ENCODE measurements at places on chromosomes 16 and 17.

GRCh38 chr16:71672125-71672524 is 46.1 kb downstream of the MARVELD3 start:
- DNase-seq, result no peak

GRCh38 chr16:26120729-26121128 is 429.0 kb downstream of the HS3ST4 start:
- no peak for DNase-seq

GRCh38 chr17:64281962-64282752 is 19.1 kb upstream of the TEX2 start:
- no peak for DNase-seq

DNA sequence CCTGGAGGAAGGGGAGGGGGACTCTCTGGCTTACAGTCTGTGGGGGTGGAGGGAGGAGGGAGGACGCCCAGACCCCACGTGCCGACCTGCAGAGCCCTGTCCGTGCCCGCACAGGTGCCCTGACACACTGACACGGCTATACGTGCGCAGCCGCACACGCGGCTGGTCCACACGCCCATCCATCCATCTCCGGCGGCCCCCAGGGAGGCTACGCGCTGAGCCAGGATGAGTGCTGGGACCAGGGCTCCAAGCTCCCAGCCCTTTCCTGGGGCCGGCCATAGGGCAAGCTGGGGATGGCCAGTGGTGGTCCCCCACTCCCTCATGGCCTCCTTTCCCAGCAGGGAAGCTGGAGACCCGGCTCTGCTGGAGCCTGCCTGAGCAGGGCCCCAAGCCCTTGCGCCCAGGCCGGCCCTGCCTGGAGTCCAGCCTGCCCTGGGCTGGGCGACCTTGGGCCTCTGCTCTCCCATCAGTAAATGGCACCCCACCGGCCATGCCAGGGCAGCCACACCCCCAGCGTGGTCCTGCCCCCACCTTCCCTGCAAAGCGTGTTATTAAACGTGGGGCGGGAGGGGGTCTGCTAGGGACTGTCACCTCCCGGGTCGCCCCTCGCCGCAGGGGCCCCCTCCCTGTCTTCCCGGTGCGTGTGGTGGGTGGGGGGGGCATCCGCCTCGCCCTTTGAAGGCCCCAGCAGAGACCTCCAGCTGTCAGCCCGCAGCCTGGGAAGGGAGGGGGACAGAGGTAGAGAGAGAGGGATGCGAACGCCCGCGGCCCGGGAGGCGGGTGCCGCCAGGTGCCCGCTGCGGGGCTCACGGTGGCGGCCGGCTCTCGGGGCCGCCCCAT is 863 bp downstream of the CASKIN1 start:
- DNase-seq, result no peak

DNA sequence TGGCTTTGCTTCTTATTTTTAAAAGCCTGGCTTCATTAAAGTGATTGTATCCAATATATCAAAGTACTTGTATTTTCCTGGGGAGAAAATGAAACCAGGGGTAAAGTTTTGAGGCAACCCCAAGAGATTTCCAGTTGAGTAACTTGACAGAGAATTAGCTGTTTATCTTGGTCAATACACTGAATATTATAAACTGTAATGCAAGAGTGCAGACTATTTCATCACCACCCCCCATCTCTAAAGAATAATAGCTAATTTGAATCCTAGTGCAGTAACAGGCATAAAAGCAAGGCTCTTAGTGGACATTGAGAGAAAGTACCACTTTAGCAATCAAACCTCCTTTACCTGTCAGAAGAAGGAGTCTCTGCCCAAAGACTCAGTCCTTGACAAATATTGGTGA is 27.0 kb downstream of the IRX6 start:
- DNase-seq, result no peak

DNA sequence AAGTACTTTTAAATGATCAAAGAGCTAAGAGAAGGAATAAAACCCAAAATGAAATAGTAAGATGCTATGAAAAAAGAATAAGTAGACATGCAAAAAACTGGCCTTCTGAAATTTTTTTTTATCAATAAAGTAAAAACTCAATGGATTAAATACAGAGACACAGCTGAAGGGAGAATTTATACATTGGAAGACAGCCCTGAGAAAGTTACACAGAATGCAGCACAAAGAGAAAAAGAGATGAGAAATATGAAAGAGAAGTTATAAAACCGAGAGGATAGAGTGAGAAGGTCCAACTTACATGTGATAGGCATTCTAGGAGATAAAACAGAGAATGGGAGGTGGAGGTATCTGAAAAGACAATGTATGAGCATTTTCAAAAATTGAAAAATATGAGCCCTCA is 57.0 kb downstream of the MARF1 start:
- DNase-seq, result no peak

DNA sequence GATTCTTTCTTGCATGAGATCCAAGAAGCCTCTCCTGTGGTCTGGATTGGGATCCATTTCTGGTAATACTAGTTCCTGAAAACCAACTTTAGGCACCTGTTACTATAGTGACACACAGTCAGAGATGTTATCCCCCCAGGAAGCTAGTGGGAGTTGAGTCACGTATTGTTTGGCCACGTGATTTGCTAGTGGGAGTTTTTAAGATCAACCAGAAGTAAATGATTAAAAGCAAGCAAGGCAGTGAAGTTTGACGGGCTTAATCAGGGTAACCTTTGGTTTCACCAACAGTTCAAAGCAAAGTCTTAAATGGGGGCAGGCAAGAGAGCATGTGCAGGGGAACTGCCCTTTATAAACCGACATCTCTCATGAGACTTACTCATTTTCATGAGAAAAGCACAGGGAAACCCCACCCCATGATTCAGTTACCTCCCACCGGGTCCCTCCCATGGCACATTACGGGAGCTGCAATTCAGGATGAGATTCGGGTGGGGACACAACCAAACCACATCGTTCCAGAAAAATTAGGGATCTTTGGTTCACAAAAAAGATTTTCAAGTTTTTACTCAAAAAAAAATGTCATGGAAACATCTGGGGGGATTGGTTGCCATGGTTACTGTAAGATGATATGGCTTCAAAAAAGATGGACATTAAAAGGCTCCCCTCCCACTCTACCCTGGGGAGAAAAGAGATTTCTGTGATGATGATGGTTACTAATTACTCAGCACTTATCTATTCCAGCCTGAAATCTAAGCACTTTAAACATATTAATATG is 483.1 kb upstream of the ERCC4 start:
- no peak for DNase-seq

DNA sequence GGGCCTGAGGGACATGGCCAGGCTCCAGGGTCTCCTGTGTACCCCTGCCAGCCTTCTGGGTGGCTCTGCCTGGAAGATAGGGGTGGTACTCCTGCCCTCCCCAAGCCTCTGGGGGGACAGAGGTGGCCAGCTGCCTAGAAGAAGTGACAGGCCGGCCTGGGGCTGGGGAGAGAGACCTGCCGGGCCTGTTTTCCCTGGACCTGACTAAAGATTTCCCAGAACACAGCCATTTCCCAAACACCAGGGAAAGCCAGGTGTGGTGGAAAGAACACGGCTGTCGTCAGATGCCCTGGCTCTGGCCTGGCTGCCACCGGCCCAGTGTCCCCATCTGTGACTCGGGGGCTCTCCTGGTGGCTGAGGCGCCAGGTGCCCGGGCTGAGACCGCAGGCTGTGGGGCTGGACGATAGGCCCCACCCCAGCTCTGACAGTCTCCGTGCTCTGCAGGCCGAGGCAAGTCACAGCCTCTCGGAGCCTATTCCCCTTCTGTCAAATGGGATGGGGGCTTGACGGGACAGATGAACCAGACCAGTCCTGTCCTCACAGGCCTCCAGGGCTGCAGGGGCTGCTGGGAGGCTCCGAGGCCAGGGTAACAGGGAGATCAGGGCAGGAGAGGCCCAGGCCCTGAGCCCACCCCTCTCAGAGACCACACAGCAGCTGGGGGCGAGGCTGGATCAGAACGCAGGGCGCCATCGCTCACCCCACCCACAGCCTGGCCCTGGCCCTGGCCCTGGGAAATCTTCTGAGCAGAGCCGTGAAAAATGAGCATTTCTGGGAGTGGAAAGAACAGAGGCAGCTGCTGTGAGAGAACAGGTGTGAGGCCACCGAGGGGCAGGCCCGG is 33.1 kb downstream of the CTU2 start:
- DNase-seq, result no peak

GRCh38 chr16:72969146-72969545 is 78.8 kb downstream of the ZFHX3 start:
- DNase-seq, result no peak

DNA sequence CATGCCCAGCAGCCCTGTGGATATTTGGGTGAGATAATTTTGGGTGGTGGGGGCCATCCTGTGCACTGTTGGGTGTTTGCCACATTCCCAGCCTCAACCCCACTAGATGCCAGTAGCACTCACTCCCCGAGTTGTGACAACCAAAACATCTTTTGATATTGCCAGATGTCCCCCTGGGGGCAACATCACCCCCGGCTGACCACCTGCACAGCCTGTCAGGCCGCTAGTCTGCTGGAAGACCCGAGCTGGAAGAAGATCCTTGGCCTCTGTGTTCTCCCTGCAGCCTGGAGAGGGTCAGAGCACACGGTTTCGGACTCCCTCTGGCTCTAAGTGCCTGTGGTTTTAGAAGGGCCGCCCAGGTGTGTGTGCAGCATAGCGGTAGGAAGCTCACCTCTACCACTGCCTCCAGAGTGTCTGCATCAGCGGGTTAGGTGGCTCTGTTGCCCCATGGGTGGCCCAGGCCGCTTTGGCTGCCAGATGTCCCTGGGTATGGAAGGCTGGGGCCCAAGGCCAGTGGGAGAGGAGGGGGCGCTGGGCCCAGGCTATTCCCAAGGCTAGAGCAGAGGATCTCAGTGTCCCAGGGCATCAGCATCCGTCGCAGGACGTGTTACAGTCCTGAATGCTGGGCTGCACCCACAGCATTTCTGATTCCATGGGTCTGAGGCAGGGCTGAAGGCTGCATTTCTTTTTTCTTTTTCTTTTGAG is 195.8 kb upstream of the GSE1 start:
- DNase-seq, result no peak

DNA sequence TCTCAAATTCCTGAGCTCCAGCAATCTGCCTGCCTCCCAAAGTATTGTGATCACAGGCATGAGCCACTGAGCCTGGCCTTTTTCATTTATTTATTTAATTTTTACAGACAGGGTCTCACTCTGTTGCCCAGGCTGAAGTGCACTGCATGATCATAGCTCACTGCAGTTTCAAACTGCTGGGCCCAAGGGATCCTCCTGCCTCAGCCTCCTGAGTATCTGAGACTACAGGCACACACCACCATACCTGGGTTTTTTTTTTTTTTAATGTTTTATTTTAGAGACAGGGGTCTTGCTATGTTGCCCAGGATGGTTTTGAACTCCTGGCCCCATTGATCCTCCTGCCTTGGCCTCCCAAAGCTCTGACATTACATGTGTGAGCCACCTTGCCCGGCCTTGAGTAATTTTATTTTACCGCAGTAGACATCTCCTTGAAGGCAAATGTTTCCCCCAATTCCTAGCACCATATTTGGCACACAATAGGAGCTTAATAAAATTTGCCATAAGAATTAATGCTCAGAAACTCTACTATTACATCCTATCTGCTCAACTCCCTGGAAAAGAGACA is 1.9 kb upstream of the EEF2K start:
- DNase-seq, result no peak

GRCh38 chr16:79703066-79703465 is 102.5 kb upstream of the MAF start:
- DNase-seq, result no peak

- DNase-seq, result no peak
Measured at GRCh38 chr16:11581678-11582077, 5.0 kb downstream of the LITAF start.

- no peak for DNase-seq
Measured at GRCh38 chr16:85690469-85691064, 1.8 kb upstream of the GINS2 start.

- DNase-seq, result no peak
Measured at GRCh38 chr16:28155293-28155692, 56.5 kb downstream of the XPO6 start.

- no peak for DNase-seq
Measured at GRCh38 chr17:59366773-59367656, 35.6 kb downstream of the YPEL2 start.

DNA sequence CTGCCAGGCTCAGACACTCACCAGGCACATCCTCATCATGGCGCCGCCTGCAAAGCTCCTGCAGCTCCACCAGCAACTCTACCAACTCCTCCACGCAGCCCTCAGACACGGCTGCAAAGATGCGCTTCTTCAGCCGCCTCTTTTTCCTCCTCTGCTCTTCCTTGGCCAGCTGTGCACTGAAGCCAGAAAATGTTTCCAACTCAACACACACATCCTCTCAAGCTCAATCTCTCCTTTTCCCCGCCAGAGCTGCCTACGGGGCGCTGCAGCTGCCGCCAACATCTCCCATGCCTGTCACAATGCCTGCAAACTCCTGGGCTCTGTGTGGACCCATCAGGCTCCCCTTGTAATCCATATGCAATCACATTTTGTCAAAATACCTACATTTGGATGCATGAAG is 14.2 kb downstream of the TRPV3 start:
- DNase-seq, result no peak

DNA sequence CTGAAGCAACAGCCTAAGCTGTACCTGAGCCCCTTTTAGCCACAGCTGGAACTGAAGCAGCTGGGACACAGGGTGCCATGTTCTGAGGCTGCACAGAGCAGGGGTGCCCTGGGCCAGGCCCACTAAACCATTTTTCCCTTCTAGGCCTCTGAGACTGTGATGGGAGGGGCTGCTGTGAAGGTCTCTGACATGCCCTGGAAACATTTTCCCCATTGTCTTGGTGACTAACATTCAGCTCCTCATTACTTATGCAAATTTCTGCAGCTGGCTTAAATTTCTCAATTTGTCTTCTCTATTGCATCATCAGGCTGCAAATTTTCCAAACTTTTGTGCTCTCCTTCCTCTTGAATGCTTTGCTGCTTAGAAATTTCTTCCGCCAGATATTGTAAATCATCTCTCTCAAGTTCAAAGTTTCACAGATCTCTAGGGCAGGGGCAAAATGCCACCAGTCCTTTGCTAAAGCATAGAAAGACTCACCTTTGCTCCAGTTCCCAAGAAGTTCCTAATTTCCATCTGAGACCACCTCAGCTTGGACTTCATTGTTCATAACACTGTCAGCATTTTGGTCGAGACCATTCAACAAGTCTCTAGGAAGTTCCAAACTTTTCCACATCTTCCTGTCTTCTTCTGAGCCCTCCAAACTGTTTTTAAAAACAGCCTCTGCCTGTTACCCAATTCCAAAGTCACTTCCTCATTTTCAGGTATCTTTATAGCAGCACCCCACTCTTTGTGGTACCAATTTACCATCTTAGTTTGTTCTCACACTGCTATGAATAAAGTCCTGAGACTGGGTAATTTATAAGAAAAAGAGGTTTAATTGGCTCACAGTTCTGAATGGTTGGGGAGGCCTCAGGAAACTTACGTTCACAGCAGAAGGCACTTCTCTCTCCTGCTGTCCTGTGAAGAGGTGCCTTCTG is 49.8 kb downstream of the TMEM100 start:
- DNase-seq, result no peak

GRCh38 chr17:58318627-58319172 is 9.9 kb downstream of the TSPOAP1 start:
- DNase-seq, result no peak

All from Panc1 (cell line).